ENCODE measurements at places on chromosomes 3 and 15.

DNA sequence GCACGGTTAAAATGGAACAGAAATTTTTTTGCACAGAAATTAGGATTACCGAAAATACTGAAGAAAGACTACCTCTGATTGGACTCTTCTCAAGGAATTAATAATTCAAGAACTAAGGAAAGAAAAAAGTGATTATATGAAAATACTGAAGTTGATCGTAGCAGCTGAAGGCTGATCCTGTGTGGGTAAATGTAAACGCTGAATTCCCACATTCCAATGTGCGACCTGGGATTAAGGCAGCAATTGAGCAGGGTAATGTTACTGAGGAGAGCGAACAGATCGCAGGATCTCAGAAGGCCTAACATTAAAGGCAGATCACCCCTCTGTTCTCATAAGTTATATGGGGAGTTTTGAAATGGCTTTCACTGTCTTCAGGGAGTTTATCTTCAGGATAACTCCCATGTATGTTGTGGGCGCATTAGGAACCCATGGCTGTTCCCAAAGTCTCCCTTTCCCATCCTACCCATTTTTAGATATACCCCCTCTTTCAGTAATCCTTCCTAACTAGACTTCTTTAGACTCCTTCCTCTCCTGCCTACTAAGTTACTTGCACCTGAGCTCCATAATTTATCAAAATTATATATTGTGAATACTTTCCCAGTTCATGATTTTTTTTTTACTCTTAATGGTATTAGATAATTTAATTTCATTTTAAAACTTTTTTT is 1.0 kb upstream of the UBL7 start:
- peak; percentile 45 for DNase-seq

DNA sequence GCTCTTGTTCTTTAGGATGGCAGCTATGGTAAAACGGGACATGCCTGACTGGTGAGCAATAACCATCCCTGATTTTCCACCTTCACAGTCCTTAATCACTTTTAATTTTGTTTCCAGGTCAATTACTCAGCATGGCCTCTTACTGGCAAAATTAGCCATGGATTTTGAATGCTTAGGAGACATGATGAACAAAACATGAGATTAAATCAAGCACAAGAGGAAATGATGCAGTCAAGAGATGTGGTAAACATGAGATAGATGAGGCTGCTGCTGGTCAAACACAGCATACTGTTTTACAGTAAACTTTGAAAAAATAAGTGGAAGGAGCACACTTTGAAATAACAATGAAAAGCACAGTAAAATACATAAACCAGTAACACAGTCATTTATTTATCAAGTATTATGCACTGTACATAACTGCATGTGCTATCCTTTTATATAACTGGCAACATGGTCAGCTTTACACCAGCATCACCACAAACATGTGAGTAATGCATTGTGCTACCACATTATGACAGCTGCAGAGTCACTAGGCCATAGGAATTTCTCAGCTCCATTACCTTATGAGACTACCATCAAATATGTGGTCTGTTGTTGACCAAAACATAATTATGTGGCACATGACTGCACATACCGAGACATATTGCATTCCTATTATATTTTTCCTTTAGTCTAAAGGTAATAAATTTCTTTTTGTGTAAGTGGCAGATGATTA is 30.1 kb upstream of the ZNF502 start:
- DNase-seq: peak; percentile 74

DNA sequence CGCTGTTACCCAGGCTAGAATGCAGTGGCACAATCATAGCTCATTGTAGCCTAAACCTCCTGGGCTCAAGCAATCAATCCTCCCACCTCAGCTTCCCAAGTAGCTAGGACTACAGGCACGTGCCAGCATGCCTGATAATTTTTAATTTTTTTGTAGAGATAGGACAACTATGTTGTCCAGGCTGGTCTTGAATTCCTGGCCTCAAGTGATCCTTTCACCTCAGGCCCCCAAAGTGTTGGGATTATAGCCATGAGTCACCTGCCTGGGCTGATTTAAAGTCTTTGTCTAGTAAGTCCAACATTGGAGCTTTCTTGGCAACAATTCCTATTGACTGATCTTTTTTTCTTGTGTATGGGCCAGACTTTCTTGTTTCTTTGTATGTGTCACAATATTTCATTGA is 28.1 kb downstream of the SPINK8 start:
- no peak for DNase-seq

- DNase-seq: peak; percentile 71
Observed at GRCh38 chr15:64686130-64686735, 89.2 kb downstream of the RBPMS2 start.

- peak; percentile 52 for DNase-seq
Observed at GRCh38 chr15:36831125-36831903, 251.9 kb downstream of the CDIN1 start.

GRCh38 chr15:89492934-89493631 is 3.3 kb downstream of the RHCG start:
- DNase-seq: no peak

GRCh38 chr3:123202451-123202850 is 708 bp downstream of the SEC22A start:
- DNase-seq: peak; percentile 11

DNA sequence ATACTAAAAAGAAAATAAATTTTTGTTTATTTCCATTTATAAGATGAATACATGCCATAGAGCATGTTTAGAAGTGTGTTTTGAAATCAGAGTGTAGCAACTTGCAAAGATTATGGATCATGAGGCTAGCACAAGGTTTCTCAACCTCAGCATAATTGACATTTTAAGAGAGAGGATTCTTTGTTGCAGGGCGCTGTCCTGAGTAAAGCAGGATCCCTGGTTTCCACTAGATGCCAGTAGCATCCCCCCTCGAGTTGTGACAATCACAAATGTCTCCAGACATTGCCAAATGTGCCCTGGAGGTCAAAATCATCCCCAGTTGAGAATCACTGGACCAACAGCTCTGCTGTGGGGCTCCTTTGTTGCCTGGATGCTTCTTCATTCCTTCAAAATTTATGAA is 128.5 kb upstream of the RBMS3 start:
- no peak for DNase-seq

DNA sequence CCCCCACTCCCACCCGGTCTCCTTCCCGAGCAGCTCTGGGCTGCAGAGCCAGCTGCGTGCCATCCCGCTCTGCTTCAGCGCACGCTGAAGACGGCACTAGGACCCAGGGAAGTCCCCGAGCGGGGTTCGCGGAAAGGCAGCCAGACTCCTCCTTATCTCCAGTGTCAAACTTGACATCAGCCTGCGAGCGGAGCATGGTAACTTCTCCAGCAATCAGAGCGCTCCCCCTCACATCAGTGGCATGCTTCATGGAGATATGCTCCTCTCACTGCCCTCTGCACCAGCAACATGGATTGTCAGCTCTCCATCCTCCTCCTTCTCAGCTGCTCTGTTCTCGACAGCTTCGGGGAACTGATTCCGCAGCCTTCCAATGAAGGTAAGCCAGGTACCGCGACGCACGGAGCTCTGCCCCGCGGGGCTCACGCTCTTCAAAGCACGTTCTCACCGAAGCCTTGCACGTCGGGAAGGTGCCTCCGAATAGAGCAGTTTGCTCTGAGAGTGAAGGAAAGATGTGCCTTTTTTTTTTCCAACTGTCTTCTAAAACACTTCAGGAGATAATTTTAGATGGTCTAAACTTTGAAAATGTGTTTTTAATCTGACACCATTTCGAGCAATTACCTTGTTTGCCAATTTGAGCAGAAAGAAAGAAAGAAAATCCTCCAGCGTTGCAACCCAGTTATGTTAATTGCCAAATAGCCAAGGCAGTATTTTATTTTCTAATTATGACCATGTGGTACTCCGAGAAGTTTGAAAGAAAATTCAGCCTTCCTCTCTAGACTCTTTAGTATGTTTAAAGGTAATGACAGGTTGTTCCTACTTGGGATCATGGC is at the start of gene EPHA3:
Gene EPHA3 (plus strand): TSS at position 161 of the 830 bp plus-strand sequence. CDS start 128 bp downstream, at position 289.
- no peak for DNase-seq
